ENCODE measurements at places on chromosomes 6 and 20. TPM values are rescaled to one million over a fixed set of nuclear protein-coding genes. Genes with fewer than 3 reads are reported as not detected.
A peak's percentile ranks its signal among the peaks of the same experiment; 100 is the strongest.

Gene INSM1
- total RNA-seq, result 15.9 TPM

DNA sequence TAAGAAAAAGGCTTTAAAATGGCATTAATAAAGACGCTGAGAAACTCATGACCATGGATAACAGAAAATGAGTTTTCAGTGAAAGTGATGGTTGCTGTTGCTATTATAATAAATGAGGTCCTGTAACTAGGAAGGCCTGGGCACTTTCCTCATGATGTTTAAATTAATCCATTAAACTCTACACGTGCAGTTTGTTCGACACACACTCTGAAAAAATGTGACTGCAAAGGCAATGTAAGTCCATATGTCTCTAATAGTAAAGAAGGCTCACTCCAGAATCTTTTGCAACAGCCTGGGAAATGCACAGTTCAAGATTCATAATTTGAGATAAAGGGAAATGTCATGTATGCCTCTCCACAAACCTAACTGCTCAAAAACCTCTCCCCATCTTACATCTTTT lies 153.4 kb downstream of the COL12A1 start:
- DNase-seq, result no peak

- DNase-seq, result peak; percentile 87
Observed at GRCh38 chr6:84052204-84052882, 18.8 kb downstream of the MRAP2 start.

Gene RSPO4
- total RNA-seq, result not detected

Gene ZC2HC1B
- total RNA-seq, result 0.31 TPM

DNA sequence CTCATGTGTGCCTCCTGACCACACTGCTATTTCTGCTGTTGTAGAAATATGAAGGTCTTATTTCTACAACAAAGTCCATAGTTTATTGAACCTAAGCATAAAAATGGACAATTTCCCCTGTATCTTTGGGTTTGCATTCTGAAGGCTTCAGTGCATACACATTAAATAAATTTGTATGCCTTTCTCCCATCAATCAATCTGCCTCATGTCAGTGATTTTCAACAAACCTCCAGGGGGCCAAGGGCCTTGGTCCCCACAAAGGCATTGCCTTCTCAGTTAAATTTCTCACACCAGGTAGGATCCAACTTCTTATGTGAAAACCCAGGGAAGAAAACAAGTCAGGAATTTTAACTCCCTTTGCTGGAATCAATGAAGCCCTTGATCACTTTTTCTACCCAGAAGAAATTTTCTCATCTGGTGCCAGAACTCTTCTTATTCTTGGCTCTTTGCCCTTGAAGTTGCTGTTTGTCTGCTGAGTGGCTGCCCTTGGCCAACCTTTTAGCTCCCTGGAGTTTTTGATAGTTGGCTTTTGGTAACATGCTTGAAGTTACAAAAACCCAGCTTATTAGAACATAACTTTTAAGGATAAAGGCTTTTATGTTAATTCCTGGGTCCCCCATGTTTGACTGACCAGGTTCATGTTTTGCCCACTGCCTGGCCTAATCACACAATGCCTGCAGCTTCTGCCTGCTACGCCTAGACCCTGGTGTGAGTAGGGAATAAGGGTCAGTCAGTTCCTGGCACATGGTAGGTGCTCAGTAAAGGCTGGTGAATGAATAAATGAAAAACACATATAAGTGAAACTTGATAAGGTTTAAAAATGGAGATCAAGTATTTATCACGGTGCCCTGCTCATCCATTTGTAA lies 37.0 kb downstream of the SHLD1 start:
- DNase-seq, result no peak

DNA sequence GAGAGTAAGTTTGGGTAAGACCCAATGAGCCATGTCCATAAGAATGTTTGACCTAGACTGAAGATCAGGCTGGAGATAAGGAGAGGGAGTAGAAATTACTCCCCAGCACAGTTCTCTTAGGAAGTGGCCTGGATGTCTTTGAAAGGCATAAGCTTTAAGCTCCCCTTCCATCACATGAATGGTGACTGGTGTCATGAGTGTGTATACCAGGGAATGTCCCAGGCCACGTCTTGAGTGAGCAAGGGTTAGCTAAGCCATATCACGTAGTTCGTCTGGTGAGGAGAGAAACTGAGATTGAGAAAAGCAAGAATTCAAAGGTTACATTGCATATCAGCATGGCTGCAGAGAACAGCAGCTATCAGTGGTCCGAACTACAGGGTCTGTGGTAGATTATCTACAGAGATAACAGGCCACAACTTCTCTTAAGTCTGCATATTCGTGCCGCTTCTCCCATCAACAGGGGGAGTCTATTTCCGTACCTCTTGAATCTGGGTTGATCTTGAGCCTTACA lies 60.1 kb upstream of the BMP2 start:
- DNase-seq, result no peak

- DNase-seq, result no peak
Observed at GRCh38 chr6:165889636-165890403, 226.8 kb upstream of the PDE10A start.

DNA sequence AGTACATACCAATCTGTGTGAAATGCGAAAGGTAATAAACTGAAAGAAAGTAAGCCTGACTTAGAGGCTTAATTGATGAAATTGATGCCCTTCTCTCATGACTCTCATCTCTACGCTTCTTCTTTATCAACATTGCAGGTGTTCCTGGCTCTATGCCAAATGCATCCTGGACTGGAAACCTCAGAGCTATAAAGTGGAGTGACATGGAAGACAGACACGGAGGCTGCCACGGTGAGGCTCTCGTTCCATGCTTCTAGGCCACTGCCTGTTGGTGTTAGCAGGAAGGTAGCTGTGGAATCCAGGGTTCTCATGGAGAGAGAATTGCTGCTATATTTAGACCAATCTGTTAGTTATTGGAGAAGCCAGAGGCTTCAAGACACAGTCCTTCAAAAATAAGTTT lies 73.2 kb downstream of the C6orf52 start:
- no peak for DNase-seq

Gene UNC5CL
- 0.16 TPM for total RNA-seq

Gene COL19A1
- 5.9 TPM for total RNA-seq

Gene BMP5
- 4.4 TPM for total RNA-seq

DNA sequence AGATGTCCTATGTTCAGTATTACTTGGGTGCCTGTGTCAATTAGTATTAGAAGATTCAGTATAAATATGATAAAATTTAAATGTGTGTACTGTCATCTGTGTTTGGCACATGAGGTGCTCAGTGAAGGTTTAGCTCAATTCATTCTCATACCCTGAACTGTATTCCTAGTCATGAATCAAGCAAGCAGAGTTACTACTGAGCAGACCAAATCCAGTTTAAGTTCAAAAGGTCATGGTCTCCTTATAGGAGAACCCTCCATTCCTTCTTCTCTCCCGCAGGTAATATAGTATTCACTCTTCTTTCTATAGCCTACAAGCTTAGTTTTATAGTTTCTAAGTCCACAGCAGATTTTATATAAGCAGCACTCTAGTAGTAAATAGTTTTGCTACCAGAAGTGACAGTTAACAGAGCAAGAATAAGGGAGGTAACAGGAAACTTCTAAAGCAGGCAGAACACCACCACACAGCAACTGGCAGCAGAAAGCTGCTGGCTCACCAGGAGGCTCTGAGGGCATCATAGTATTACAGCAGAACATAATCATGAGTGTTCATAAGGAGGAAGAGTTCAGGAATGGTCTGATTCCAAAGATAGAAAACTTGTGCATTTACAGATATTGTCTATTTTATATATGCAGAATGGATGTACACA lies 133.2 kb downstream of the SLC16A10 start:
- DNase-seq, result no peak

DNA sequence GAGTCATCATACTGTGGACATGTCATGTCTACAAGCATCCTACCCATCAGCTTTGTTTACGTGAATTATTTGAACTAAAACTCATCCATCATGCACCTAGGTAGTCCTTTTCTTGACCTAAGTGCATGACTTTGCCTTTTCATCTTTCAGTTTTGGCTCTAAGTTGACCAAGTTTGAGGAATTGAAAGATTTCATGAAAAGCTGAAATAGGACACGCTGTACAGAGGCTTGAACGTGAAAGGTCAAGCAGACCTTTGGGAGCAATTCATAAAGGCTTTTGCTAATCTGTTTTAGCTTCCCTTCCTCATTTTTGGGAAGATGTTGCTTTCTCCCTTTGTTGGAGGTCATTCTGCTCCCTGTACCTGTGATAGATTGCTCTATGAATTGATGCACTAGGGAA lies 55.1 kb upstream of the MLIP start:
- no peak for DNase-seq

Gene GPLD1
- total RNA-seq, result 12.6 TPM

Gene ZNF322
- total RNA-seq, result 46.5 TPM

DNA sequence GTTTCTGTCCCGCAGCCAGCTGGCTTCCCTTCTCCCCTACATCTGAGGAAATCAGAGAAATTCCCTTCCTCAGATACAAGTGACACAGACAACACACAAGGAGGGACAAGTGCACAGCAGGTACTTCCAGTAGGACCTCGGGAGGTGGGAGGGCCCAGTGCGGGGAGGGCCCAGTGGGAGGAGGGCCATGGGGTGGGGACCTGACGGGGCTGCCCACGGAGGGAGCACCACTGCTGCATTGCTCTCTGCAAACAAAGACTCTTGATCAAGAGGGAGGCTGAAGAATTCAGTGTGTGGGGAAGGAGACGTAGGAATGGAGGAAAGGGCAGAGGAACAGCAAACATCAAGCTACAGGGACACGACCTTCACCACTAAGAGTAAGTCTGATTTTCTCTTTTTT lies 9.0 kb downstream of the TAP2 start:
- DNase-seq, result no peak

- no peak for DNase-seq
Observed at GRCh38 chr6:164243949-164244348, 829.4 kb downstream of the QKI start.

DNA sequence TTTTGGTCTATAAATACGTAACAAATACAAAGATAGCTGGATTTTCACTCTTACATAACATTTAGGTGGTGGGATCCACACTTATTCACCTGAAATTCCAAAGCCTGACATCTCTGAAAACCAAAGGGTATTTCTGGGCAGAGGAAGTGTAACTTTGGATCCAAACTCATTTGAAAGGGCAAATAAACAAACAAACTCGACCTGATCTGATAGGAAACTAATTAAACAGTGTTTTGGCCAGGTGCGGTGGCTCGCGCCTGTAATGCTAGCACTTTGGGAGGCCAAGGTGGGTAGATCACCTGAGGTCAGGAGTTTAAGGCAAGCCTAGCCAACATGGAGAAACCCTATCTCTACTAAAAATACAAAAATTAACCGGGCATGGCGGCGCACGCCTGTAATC lies 128.9 kb downstream of the ZMYND8 start:
- no peak for DNase-seq

GRCh38 chr6:135692426-135692825 lies 159.1 kb upstream of the PDE7B start:
- DNase-seq, result no peak

DNA sequence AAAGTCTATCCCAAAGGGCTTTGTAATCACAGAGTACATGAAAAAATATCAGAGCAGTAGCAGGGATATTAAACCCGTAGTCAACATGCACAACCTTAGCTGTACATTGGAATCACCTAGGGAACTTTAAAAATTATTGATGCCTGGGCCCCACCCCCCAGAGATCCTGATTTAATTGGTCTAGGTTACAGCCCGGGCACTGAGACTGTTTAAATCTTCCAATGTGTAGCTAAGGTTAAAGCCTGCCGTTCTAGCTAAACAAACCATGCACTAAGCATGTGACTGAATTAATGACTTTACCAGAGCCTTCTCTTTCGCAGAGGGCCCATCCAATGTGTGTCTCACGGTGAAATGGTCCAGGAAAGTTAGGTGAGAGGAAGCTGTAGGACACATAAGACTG lies 14.1 kb upstream of the JAG1 start:
- no peak for DNase-seq

Gene ZFAND3
- 23.4 TPM for total RNA-seq

DNA sequence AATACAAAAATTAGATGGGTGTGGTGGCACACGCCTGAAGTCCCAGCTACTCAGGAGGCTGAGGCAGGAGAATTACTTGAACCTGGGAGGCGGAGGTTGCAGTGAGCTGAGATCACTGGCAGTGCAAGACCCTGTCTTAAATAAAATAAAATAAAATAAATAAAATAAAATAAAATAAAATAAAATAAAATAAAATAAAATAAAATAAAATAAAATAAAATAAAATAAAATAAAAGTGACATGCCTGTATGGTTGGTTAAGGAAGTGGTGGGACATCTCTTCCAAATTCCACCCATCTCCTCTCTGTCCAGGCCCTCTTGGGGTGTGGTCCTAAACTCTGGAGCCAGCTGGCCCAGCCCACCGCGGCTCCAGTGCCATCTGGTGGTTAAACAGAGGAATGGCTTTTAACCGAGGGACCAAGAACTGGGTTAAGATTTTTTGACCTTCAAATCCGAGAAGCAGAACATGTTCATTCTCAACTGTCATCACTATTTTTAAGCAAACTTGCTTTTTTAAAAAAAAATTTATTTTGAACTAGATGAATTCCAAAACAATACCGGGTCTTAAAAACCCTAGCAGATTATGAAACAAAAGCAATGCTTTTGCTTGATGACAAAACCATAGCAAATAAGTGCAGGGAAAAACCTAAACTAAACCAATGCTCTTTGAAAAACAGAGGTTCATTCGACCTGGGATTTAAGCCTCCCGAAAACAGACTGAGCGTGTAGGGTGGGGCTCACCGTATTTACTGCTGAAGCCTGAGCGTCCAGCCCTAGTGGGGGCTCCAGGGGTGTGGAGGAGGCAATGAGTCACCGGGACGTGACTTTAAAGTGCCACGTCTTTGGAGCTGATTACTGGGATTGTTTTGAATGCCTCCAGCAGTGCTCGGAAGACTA lies 68.8 kb downstream of the CDC5L start:
- DNase-seq, result no peak

DNA sequence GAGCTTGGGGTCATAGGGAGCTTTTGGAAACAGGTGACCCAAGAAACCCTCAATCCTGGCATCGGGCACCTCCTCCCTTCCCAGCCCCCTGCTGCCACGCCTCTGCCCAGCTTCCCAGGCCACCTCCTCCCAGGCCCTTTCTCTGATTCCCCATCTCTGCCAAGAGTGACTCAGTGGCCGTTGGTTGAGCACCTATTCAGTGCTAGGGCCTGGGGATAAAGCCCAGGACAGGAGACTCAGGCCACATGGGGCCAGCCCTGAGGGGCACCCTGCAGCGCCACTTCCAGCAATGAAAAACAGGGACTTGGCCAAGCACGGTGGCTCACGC lies 110.1 kb downstream of the ASXL1 start:
- no peak for DNase-seq

DNA sequence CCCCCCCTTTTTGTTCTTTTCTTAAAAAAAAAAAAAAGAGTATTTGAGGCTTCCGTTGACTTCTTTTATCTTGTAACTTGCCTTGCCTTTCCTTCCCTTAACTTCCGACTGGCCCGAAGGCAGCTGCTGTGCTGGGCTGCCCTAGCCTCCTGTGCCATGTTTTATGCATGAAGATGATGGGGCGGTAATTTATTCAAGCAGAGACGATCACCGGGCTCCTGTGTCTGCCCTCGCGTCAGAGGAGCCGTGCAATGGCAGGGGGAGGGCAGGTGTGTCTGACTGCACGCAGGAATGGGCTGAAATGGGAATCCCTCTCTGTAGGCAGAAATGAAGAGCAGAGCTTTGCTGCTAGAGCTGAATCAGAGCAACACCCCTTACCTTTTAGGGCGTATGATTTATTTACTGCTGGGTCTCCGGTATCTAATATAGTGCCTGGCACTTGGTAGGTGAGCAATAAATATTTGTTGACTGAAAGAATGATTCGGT lies 106.3 kb upstream of the RIPOR2 start:
- DNase-seq, result no peak

Gene EDN1
- total RNA-seq, result 5.9 TPM

GRCh38 chr6:155067956-155068615 lies 73.0 kb downstream of the TIAM2 start:
- no peak for DNase-seq
